ENCODE measurements at places on chromosomes 2 and 18.

- peak; percentile 69 for DNase-seq
Measured at GRCh38 chr2:31812051-31812798, 198.6 kb downstream of the MEMO1 start.

DNA sequence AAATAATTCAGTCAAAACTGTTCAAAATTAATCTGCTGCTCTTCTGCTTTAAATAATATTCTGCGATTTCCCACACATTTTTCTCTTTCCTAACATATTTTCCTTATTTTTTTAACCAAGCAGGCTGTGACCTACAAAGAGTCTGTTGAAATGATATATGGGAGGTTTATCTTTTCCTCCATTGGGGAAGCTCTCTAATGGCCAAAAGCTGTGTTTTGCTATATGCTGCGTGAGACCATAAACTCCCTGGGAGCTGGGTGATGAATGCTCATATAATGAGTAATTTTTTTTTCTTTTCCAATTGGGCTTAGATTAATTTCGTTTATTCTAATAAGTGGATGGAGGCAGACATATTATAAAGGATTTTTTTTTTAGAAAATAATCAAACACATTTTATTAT is 72.2 kb upstream of the MAP2 start:
- no peak for DNase-seq

- DNase-seq: no peak
Measured at GRCh38 chr18:31565782-31566512, 25.7 kb upstream of the TTR start.

DNA sequence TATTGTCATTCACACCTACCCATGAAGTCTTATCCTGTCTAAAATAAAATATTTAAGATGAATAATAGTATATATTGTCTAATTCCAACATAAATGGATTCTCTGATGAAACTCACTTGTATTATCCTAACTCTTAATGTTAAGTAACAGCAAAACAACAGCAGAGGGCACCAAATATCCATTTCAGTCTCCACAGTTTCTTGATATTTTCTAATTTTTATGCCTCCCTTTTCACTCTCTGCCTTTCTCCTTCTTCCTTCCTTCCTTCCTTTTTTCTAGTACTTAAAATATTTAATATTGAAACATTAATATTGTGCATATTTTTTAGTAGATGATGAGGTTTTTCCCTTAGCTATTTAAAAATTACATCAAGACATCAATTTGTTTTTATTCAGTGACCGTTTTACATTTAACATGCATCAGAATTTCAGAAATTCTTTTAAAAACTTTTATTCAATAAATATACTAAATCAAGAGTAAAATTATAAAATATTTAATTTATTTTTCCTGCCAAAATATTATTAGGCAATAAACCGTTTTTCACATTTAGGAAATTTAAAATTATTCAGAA is 97.6 kb downstream of the WDR7 start:
- peak; percentile 58 for DNase-seq

DNA sequence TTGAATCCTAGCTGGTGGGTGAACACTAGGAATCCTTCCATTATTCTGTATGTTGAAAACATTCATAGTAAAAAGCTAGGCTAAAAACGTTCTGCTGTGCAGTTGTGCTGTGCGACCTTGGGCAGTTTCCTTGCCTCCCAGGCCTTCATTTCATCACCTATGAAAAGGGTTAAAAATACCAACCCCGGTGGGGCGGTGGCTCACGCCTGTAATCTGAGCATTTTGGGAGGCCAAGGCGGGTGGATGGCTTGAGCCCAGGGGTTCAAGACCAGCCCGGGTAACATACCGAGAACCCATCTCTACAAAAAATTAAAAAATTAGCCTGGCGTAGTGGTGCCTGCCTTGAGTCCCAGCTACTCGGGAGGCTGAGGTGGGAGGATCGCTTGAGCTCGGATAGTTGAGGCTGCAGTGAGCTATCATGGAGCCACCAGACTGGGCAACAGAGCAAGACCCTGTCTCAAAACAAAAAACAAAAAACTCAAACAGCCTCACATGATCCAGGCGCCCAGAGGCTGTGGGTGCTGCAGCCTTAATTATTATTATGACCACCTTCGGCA is 2.9 kb upstream of the RRM2 start:
- no peak for DNase-seq

DNA sequence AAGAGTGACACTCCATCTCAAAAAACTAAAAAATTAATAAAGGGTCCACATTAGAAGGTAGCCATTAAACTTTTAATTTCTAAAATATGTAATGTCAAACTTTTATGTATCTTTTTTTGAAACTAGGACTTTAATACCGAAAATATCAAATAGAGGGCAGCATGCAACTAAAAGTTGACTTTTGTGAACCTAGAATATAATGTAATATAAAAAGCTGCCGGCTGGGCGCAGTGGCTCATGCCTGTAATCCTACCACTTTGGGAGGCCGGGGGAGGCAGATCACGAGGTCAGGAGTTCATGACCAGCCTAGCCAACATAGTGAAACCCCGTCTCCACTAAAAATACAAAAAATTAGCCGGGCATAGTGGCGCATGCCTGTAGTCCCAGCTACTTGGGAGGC is 62.8 kb downstream of the INO80D start:
- DNase-seq: peak; percentile 36

DNA sequence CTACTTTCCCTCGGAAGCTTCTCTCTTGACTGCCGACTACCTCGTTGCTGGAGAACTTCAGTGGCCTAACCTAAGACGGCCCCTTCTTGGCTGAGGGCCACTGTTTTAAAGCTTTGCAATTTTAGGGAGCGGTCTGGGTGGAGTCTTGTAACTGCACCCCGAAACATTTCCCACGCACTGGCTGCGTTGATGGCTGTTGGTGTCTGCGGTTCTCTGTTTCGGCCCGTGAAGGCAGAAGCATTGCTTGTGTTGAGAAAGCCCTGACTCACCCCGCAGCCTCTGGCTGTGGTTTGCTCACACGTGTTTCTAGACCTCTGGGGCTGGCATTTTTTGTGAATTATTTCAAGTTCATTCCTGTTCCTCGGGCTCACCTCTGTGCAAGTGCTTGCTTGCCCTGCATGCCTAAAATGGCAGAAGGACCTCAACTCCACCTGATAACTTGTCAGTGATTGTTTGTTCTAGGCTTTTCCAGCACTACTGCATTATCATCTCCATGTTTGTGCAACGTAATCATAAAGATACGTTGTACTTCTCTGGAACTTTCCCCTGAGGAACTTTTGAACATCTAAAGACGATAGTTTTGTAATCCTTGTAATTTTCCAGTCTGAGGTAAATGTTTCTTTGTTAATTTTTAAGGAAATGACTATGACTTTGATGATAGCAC is 94.2 kb upstream of the DLX2 start:
- peak; percentile 82 for DNase-seq
